Kidney epithelial cell (primary cell): ENCODE measurements at places on chromosomes 5 and 9. TPM values are rescaled to one million over a fixed set of nuclear protein-coding genes. Genes with fewer than 3 reads are reported as not detected.

The PTGES2 gene
- 81.2 and 98.4 TPM in 2 replicates for total RNA-seq

The SNCB gene
- not detected in 2 replicates for total RNA-seq

The SLC6A3 gene
- not detected in 2 replicates for total RNA-seq

GRCh38 chr9:83406921-83407320, 131.3 kb downstream of the FRMD3 start:
- DNase-seq = no peak

The SOWAHA gene
- 0.21 and 0.89 TPM in 2 replicates for total RNA-seq

- no peak for DNase-seq
These were observed 4.6 kb downstream of the TLX3 start for GRCh38 chr5:171313481-171314206.

DNA sequence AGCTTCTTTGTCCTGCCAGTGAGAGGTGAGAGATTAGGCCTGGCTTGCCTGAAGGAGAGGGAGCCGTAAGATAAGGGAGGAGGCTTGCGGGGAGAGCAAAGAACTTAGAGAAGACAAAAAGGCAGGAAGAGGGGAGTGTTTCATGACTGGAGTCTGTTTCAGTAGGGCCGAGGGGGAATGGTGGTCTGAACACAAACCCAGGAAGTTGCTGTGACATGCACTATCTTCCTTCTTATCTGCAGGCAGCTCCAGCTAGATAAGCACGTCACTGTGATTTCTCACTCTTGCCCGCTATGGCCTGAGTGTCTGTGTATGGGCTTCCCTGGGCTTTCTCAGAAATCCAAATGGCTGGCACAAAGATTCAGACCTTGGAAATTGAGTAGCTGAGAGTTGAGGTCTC, 307.5 kb upstream of the CLINT1 start:
- DNase-seq = no peak

- DNase-seq = no peak
These were observed 51.3 kb downstream of the GADD45G start for GRCh38 chr9:89655990-89656657.

DNA sequence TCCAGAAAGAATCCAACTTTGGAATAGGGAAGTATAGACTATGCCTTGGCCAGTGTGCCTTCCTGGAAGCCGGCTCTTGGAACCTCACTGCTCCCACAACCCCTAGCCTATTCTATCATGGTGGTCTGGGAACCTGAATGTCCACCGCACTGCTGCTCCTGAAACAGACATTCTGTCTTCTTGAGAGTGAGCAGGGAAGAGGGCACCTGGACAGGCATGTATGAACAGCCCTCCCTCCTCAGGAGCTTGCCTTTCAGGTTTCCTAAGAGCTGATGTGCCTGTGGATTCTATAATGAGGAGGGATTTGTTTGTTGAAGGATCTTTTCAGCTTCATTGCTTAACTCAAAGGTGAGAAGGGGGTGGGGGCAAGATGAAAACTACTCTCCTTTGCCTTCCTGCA, 55.1 kb upstream of the XPA start:
- DNase-seq = no peak
